ENCODE measurements at places on chromosomes 16 and 17. TPM values are rescaled to one million over a fixed set of nuclear protein-coding genes. Genes with fewer than 3 reads are reported as not detected.
A peak's percentile ranks its signal among the peaks of the same experiment; 100 is the strongest.

Gene TBC1D3E
- 0.77 TPM for total RNA-seq

Gene XAF1
- under 0.01 TPM for total RNA-seq

DNA sequence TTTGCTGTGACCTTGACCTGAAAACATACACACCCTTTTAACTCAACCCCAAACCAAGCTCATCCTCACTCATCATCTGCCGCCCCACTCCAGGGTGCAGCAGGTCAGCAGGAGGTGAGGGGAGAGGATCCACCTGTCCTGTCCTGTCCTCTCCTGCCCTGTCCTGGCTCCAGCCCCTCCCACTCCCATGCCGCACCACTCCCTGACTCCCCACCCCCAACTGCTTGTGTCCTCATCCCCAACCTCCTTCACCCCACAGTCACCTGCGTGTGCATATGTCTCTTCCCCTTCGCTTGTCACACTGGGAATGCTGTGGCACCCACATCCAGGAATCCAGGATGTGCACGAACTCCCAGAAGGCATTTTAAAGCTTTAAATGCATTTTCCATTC is 15.6 kb downstream of the NGFR start:
- no peak for DNase-seq

- peak; percentile 55 for DNase-seq
These were observed 34.0 kb downstream of the ADGRG5 start for GRCh38 chr16:57576429-57576870.

- no peak for DNase-seq
These were observed 76.3 kb downstream of the CEP95 start for GRCh38 chr17:64583038-64583437.

DNA sequence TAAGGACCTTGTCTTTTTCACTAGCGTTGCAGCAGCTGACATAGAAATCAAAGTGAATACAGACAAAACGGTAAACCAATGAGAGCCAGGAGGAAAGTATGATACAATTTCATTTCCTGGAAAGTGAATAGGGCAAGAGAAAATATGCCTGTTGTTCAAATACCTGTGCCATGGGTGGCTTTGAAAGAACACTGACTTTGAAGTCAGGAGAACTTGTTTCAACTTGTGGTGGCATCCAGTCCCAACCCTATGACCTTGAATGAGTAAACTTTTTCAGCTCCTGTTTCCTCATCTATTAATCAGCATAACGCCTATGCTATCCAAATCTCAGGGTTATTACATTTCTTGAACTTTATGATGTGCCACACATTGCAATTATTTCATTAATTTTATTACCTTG is 173.7 kb upstream of the HS3ST3A1 start:
- peak; percentile 97 for DNase-seq

DNA sequence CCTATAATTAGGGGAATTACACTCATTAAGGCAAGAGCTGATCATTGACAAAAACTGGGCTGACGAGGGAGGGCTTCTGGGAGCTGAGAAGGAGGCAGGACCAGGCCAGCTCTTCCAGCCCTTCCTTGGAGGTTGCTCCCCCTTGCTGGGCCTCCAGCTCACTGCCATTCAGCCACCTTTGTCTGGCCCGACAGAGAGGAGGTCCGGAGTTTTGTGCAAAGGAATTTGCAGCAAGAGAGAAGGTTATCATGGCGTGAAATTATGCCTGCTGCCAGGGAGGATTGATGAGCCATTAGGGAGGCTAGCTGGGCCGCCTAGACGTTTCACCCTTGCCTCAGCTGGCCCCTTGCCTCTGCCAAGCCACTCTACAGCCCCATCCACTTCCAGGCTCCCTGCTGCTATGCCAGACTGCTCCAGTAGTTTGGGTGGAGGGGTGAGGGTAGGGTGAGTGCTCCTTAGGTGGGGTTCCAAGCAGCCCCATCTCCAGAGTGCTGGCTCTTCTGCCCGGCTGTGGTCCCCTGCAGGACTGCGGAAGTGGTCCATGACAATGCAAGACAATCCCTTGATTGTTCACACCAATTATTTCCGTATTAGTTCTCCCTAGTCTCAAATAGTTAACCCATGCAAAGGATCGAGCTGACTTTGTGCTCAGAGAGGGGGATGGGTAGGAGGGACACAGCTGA is 17.1 kb upstream of the PHF12 start:
- no peak for DNase-seq

GRCh38 chr17:42980766-42981397 is 517 bp downstream of the RUNDC1 start:
- peak; percentile 62 for DNase-seq

DNA sequence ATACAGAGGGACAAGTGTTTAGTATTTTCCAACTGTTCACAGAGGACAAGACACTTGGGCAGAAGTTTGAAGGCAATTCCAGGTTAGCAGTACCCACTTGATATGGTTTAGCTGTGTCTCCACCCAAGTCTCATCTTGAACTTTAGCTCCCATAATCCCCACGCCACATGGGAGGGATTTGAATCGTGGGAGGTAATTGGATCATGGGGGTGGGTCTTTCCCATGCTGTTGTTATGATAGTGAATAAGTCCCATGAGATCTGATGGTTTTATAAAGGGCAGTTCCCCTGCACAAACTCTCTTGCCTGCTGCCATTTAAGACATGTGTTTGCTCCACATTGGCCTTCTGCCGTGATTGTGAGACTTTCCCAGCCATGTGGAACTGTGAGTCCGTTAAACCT is 668.9 kb downstream of the MAF start:
- no peak for DNase-seq

- no peak for DNase-seq
These were observed 90.9 kb upstream of the PLCG2 start for GRCh38 chr16:81688182-81688581.
